Cortex of kidney (tissue), 1 donor: ENCODE measurements at places on chromosomes 1 and 21.

GRCh38 chr1:53043271-53043670 is 18.7 kb upstream of the PODN start:
- no peak for DNase-seq

GRCh38 chr1:84297546-84298244 is 3.8 kb upstream of the SAMD13 start:
- no peak for DNase-seq

GRCh38 chr1:153271711-153272110 is 12.2 kb downstream of the LORICRIN start:
- no peak for DNase-seq

- DNase-seq: no peak
These were observed 4.2 kb downstream of the SLAMF7 start for GRCh38 chr1:160743266-160743665.

DNA sequence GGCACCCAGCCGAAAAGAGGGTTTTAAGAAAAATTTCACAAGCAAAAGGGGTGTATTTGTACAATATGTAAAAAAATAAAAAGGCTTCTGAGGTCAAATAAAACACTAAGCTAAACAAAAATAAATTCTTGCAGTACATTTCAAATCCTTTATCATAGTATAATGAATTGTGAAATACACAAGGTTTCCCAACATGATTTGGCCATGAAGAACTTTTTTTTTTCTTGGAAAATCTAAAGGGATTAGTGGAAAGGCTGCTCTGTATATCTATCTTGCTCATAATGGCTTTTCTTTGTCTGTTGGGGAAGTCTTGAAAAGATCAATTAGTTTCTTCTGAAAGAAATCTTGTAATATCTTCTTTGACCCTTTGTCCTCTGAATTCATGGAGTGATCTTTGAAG is 593.4 kb downstream of the PLPP3 start:
- no peak for DNase-seq

GRCh38 chr1:208145167-208145566 is 99.0 kb downstream of the PLXNA2 start:
- DNase-seq: no peak

DNA sequence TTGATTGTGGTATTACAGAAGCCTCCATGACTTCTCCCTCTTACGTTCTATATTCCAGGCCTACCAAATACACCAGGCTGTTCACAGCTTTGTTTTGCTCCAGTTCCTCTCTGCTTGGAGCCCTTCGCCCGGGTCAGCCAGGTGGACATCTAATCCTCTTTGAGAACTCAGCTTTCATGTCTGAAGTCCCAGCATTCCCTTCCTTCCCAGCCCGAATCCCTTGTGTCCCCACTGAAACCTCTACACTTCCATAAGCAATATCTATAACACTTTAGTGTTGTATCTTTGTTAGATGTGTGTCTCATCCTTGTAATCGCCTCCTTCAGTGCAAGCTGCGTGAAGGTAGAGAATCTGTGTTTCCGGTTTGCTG is 1.9 kb downstream of the RNF11 start:
- no peak for DNase-seq

DNA sequence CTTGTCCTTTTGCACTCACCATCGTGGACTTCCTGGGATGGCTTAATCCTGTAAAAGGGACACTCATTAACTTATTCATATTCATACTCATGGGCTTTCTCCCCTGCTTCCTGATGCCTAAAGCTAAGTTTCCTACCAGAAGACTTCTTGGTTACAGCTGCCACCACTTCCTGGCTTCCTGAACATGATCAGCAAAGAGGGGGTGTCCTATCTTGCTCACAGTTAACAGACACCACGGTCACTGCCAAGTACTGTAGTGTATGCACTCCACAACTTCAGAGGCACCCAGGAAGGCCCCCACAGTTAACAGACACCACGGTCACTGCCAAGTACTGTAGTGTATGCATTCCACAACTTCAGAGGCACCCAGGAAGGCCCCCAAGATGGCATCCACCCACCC is 177.8 kb downstream of the SIPA1L2 start:
- no peak for DNase-seq

GRCh38 chr1:58968360-58968952 is 184.6 kb upstream of the JUN start:
- no peak for DNase-seq

DNA sequence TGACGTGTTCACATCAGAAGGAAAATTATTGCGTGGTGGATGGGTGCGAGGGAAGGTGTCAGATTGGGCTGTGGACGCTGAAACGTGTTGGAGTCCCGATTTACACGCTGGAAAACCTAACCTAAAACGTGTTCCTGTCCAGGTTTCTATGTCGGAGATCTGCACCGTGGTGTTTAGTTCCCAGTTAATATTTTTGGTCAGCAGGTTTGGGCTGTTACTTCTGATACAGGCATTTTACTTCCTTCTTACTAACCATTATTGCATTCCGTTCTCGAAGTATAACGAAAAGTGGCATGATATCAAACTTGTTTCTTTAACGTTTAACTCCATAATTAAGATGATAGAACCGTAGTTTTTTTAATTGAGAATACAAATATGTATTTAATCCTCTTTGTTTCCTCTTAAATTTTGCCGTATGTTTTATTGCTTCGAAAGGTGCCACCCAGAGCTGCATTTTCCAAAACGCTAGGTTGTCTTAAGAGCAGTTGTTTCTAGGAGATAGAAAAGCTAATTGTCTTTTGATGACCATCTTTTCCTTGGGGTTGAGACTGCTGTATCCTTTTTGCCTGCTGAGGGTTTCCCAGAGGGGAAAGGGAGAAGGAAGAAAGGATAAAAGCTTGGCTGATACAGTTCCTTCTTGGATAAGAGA is 1.3 kb downstream of the ADARB1 start:
- no peak for DNase-seq

DNA sequence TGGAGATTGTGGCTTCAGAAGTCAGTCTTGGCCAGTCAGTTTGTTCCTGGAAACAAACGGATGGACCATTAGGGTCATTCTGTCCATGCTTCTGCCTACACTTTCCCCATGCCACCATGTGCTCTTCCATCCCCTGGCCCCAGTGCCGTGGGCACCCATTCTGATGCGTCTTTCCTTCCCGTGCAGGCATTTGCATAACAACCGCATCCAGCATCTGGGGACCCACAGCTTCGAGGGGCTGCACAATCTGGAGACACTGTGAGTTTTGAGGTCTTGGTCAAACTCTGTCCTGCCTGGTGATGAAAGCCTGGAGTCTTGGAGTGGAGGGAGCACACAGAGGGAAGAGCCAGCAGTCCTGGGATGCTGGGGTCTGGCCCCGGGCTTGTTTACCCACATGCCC is 61.1 kb downstream of the UBE2T start:
- DNase-seq: no peak

DNA sequence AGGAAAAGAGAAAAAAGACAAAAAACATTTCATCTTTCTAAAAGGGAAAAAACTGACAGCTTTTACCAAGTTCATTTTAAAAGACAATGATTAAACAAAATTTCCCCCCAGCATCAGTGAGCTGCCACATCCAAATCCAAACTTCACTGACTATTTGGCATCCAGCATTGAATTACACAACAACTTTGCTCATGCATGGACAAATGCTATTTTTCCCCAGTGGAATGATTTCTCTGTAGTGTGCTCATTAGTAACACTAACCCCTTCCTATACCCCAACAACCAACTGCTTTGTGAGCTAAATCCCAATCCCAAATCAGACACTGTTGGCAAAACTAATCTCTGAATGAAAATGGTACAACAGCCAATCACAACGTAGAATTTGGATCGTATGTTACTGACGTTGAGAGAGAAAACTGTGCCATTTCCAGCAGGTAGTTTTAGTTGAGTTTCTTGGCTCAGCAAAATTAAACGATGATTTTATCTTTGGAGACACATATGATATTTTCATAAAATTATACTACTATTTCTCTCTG is 37.9 kb downstream of the PIK3R3 start:
- DNase-seq: no peak

DNA sequence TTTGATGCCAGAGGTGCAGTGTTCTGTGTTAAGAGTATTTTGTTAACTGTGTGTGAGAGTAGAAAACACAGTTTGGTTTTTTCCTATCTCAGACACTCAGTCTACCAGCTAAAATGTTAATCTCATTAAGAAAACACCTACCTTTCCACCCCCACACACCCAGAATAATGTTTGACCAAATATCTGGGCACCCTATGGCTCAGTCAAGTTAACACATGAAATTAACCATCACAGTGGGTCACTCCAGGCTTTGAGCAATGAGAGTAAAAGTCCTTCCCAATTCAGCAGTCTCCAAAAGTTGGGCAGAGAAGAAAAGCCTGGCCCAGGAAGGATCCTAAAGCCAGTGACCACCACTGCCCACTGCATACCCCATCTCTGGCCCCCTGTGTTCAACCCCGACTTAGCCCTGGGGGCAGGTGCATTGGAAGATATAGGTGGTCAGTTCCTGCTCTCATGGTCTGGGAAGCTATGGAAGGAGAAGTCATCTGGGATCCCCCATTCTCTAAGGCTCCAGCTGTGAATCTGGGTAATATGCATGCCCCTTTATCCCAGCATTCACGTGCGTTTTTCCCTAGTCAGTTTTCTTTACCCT is 50.2 kb upstream of the CSF3R start:
- DNase-seq: no peak

- DNase-seq: no peak
These were observed 3.8 kb downstream of the DDX59 start for GRCh38 chr1:200665861-200666260.

- DNase-seq: no peak
These were observed 65.9 kb downstream of the SLC37A1 start for GRCh38 chr21:42579456-42580075.

DNA sequence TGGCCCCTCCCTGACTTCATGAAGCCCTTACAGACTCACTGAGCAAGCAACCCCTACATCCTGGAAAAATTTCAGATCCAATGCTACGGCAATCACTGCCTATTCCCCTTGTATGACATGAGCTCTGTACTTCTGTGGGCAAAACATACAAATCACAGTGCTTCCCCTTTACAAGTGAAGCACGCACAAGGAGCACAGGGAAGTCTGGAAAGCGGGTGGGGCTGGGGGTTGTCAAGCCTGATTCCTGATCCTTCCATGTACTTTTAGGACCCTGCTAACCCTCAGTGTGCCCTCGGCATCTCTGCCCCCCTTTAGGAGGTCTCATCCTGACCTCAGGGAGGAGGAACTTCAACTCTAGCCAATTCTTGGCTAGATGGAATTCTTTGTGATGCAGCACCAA is 405.7 kb upstream of the POU3F1 start:
- DNase-seq: no peak

GRCh38 chr1:175373786-175374623 is 181.4 kb upstream of the KIAA0040 start:
- no peak for DNase-seq

DNA sequence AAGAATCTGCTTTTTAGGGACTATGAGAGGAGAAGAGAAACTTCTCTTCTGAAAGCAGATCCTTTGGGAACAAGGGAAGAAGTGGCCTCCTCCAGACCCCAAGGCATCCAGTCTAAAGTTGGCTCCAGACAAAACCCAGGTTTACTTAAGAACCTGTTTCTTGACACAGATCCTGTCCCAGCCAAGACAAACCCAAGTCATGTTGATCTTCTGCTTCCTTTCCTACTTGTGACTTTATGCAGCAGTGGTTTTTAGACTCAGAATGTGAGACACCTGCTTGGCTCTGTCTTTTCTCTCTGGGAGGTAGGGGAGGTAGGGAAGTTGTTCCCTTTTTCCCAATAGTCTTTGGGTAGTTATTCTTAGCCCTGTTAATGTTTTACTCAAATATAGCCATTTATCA is 38.3 kb downstream of the ELAPOR1 start:
- no peak for DNase-seq

DNA sequence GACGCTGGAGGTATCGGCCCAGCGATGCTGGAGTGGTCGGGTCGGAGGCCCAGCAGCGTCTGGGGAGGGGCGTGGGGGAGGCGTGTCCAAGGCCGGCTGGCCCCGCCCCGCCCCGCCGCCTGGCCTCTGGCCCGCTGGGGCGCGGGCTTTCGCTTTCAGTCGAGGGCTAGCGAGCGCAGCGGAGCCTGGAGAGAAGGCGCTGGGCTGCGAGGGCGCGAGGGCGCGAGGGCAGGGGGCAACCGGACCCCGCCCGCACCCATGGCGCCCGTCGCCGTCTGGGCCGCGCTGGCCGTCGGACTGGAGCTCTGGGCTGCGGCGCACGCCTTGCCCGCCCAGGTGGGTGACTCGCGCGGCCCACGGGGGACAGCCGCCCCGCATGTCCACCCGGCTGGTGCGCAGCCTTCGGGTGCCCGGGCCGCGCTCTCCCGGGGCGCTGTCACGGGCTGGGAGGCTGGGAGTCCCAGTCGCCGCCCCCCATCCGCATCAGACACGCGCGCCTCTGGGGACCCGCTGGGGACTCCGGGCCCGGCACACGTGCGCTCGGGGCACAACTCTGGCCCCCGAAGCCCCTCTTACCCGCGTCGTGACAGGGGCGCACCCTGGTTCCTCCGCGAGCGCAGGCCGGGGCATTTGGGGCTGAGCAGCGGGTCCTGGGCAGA is at the start of gene TNFRSF1B:
Gene TNFRSF1B (plus strand): TSS at position 158 of the 659 bp plus-strand sequence. CDS start 101 bp downstream, at position 259.
- no peak for DNase-seq
